ENCODE measurements at places on chromosomes 1 and 21. TPM values are rescaled to one million over a fixed set of nuclear protein-coding genes. Genes with fewer than 3 reads are reported as not detected.

Gene SH2D5
- polyA plus RNA-seq = 0.37 TPM

Gene PGLYRP4
- polyA plus RNA-seq = 1.0 TPM

Gene GREM2
- 0.60 TPM for polyA plus RNA-seq

Gene LEMD1
- polyA plus RNA-seq = 1.2 TPM

Gene LYPLAL1
- polyA plus RNA-seq = 11.9 TPM

Gene TEDDM1
- not detected for polyA plus RNA-seq

Gene CELA3B
- 0.37 TPM for polyA plus RNA-seq

Gene BECN2
- polyA plus RNA-seq = not detected

Gene AVPR1B
- not detected for polyA plus RNA-seq

Gene SIK1
- 4.3 TPM for polyA plus RNA-seq

Gene ECE1
- polyA plus RNA-seq = 104 TPM

Gene AADACL4
- polyA plus RNA-seq = not detected

Gene BRINP3
- polyA plus RNA-seq = 0.30 TPM

Gene FAAH
- 34.8 TPM for polyA plus RNA-seq

Gene AMY1A
- 1.1 TPM for polyA plus RNA-seq

Gene LYPD8
- not detected for polyA plus RNA-seq

Gene ATP5PO
- 201 TPM for polyA plus RNA-seq

Gene C1orf210
- polyA plus RNA-seq = 25.9 TPM

Gene ICOSLG
- polyA plus RNA-seq = 2.9 TPM

Gene TFF2
- not detected for polyA plus RNA-seq

Gene DEPDC1
- polyA plus RNA-seq = 0.28 TPM

Gene PCSK9
- 13.0 TPM for polyA plus RNA-seq
